ENCODE measurements at places on chromosomes 7 and 10. TPM values are rescaled to one million over a fixed set of nuclear protein-coding genes. Genes with fewer than 3 reads are reported as not detected.

Gene CYP3A4
- total RNA-seq: not detected

Gene TMEM176B
- not detected for total RNA-seq

Gene FOXI2
- not detected for total RNA-seq

Gene KCNIP2
- not detected for total RNA-seq

Gene CCL26
- not detected for total RNA-seq

Gene MGMT
- 11.5 TPM for total RNA-seq

Gene KIFBP
- total RNA-seq: 67.2 TPM

Gene C10orf71
- total RNA-seq: not detected

Gene OR2A42
- not detected for total RNA-seq

Gene CTTNBP2
- total RNA-seq: 11.3 TPM

Gene LAMB4
- total RNA-seq: under 0.01 TPM

Gene NCF1
- total RNA-seq: not detected

Gene DNAAF5
- 13.9 TPM for total RNA-seq

Gene TRIL
- under 0.01 TPM for total RNA-seq

Gene FXYD4
- not detected for total RNA-seq

GRCh38 chr10:14560791-14561765 lies 213.6 kb downstream of the FAM107B start:
- no peak for DNase-seq

GRCh38 chr7:47914717-47915615 lies 33.3 kb downstream of the PKD1L1 start:
- no peak for DNase-seq

GRCh38 chr7:22565315-22565811 lies 65.4 kb upstream of the STEAP1B start:
- DNase-seq: peak; percentile 74

DNA sequence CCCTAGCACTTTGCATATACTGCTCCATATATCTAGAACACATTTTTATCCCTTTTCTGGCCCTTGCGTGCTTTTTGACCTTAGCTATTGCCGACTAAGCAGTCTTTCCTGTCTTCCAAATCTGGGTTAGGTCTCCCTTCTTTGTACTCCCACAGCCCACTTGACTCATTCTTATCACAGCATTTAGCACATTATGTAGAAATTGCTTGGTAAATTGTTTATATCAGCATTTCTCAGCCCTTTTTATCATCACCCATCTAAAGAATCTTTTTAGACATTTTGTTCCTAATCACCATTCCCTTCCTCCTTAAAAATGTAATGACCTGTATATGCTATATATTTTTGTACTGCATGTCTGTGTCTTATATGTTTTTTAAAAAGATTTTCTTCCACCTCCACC lies 101.7 kb downstream of the SDHAF3 start:
- DNase-seq: no peak

DNA sequence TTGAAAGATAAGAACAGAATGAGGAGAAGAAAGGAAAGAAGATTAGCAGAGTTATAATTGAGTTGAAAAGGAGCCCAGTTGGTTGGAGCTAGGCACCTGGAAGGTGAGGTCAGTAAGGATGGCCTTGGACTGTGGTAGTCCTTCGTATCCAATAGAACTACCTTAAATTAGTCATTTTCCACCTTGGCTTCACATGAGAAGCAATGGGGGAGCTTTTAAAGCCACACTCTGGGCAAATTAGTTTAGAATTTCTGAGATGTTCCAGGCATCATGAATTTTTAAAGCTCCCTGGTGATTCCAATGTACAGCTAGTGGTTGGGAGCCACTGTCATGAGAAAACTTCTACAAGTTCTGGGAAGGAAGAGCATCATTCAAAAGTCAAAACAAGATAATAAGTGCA lies 27.3 kb upstream of the CYP3A5 start:
- peak; percentile 21 for DNase-seq

DNA sequence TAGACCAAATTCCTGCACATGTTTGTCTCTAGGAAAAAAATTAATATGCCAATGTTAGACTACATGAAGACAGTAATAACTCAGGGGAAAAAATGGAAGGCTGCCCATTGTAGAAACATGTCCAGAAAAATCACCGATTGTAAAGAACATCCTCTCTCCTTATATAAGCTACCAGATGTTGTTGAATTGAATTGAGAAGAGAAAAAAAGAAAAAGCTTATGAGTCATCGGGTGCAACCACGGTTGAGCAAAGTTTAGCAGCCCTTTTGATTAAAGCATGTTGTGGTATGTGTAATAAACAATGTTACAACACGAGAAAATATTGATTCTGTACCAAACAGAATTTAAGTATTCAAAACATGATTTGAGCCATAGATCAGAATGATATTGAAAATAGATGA lies 102.3 kb upstream of the ARHGAP21 start:
- DNase-seq: peak; percentile 78

- DNase-seq: no peak
Observed at GRCh38 chr10:6363511-6363910, 160.8 kb downstream of the PFKFB3 start.

- peak; percentile 26 for DNase-seq
Observed at GRCh38 chr10:27223964-27224363, 16.6 kb downstream of the ACBD5 start.

DNA sequence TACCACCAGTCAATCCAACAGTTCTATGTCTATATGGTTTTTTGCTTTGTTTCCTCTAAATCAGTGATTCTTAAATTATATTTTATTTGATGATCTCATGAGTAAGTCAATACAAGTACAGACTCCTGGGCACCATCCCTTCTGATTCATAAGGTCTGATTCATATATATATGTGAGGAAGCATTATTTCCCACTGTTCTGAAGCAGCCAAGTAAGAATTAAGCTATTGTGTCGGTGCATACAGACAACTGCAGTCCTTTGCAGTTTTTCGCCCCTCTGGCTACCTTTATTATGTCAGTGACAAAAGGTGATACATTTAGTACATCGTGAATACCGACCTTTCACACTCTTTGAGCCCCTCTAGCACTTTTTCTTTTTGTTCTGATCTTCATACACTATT lies 1079.6 kb upstream of the C7orf33 start:
- DNase-seq: peak; percentile 79

- DNase-seq: peak; percentile 39
Observed at GRCh38 chr10:13977861-13978532, 352.7 kb downstream of the FRMD4A start.

- no peak for DNase-seq
Observed at GRCh38 chr10:102608487-102608886, 35.8 kb upstream of the TRIM8 start.

DNA sequence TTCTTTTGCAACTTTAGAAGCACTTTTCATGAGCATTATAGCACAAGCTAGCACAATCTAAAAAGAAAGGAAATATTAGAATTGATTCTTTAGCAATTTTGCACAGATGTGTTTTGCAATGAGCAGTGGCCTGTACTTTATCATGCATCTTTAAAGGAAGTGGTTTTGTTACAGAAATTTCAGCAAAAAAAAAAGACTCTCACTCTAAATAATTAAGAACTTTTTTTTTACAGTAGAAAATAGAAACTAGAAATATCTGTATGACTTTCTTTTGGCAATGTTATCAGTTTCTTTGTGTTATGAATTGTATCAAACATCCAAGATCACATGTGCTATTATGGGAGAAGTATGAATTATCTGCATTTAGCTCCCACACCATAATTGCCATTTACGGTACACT lies 195.7 kb upstream of the KLF6 start:
- DNase-seq: no peak

GRCh38 chr7:69935107-69935506 lies 336.8 kb downstream of the AUTS2 start:
- no peak for DNase-seq

DNA sequence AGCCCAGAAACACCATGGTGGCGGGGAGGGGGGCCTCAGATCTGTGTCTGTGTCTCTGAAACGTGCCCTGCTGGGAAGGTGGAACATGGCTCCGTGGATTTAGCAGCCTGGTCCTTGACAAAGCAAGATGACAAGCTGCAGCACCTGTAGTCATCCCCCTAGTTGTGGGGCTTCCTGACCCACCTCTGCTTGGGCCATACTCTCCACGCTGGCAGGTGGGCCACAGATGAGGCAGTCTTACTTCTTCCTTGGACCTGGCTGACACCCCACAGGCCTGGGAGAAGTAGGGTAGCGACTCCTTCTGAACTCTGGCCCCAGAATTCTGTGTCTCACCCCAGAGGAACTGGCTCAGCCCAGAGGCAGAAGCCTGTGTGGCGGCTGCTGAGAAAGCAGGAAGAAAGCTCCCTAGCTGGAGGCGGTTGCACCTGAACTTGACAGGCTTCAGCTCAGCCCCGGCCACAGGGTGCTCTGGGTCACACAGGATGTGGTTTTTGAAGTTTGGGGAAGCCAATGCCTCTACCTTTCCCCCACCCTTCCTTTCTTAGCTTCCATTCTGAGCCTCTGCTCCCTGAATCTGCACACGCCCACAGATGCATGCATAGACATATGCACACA lies 113.9 kb downstream of the ABLIM1 start:
- DNase-seq: no peak

GRCh38 chr7:154431045-154431444 lies 378.8 kb downstream of the DPP6 start:
- DNase-seq: no peak

DNA sequence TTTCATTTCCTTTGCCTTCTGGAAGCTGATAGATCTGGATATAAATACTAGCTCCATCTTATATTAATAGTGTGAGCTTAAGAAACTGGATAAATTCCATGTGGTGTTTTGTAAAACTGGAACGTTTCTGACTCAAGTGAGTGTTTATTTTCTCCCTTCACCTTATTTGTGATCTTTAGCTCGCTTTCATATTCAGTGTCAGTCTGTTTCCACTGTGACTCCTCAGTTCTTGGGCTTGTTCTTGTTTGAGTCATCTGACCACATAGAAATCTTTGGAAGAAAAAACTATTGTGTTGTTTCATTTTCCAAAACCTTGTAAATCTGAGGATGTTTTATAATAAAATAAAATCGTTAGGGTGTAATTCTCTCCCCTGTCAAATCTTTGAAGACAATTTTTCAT lies 186.4 kb downstream of the POLR1F start:
- peak; percentile 68 for DNase-seq

DNA sequence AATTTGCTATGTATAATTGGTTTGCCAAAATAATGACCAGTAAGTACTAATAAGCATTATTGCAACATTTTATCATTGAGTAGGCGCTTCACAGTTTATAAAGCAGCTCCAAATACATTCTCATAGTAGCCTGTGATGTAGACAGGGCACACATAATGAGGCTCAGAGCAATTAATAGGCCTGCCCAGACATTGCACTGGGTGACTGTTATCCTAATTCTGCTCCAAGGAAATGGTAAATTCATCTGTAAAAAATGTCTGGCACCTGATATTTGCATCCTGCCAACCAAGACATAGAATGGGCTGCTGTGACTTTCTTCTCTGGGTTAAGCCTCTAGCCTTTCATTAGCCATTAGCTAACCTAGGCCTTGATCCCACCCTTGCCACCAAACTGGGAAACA lies 97.6 kb downstream of the SEM1 start:
- DNase-seq: no peak

DNA sequence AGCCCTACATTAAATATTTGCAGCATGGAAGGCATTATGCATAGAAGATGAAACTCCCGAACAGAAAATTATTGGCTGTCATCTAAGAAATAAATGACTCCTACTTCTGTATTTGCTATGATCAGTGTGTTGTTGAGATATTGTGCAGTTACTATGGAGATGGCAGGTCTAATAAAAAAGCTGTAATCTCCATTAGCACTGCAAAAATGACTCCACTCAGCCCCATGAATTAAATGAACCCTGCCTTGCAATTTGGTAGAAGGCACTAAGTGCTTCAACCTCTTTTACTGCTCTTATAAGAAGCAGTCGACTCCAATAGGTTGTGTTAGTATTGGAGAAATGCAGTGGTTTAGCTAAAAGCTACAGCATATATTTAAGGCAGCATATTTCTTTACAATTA lies 290.0 kb upstream of the PHYHIPL start:
- no peak for DNase-seq

- no peak for DNase-seq
Observed at GRCh38 chr7:91013078-91013477, 251.2 kb upstream of the FZD1 start.

DNA sequence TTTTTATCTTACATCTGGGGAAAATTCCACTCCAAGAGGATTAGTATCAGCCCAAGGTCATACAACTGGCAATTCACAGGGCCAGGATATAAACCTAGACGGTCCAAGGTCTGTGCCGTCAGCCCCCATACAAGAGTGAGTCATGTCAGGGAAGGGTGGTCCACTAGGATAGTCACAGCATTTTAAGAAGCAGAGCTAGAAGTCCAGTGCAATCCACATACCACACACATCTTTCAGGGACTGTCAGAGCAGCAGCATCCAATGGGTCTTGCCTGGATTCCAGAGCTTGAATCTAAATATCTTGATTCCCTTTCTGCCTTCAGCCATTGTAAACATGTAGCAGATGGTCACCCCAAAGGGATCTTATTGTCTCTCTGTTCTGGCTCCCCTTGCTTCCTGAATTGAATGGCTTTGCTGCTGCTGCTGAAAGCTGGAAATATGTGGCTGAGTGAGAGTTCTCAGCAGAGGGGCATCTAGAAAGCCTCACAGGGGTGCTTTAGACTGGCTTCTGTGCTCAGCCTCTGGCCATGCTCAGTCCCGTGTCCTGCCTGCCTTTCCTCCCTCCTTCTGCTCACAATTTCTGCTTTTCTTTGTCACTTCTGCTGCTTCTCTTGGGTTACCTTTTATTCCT lies 9.9 kb upstream of the OR6V1 start:
- no peak for DNase-seq

GRCh38 chr7:71507680-71508602 lies 376.0 kb downstream of the GALNT17 start:
- no peak for DNase-seq

DNA sequence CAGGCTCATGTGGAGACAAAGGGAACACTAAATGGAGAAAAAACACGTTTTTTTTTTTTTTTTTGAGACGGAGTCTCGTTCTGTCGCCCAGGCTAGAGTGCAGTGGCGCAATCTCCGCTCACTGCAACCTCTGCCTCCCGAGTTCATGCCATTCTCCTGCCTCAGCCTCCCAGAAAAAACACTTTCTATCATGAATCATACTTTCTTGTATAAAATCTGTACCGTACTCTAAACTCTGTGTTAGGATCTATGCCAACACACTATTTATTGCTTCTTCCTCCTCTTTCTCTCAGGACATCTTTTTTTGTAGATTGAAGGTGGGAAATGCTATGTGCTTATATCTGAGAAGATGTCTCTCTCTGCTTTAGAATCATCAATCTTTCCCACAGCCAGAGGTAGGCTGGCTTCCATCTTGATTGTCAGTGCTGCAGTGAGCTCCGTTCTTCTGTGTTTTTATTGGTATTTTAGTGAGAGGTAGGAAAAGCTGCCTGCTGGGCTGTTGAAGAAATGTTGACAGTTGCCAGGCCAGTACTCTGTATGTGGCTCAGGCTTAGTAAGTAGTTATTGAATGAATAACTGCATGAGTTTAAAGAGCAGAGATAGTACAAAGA lies 101.1 kb downstream of the GPR85 start:
- peak; percentile 84 for DNase-seq

DNA sequence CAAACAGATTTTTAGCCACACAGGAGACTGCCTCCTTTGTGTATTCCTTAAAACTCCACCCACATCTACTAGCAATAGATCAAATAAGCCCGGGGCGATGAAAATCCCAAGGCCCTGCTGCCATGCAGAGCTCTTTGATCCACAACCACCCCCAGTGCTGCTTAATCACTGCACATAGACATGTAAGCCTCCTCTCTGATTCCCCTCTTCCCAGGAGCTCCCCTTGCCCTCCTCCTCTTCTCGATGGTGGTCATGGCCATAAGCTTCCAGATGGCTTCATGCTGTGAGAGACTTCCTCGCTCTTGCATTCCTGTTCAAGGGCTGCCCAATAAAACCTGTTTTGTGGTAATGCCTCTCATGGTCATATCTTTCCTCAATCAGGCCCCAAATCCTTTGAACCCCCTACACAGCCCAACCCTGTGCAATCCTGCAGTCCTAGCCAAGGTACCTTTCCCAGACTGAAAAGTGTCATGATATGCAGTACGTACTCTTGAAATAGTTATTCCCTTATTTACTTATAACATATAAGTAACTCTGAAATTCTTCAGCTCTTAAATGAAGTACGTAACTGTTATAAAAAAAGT lies 158.5 kb downstream of the CACNA2D1 start:
- DNase-seq: no peak

Measured in IMR-90 (cell line).